CD14-positive monocyte (primary cell): ENCODE measurements at places on chromosomes 16 and 17. TPM values are rescaled to one million over a fixed set of nuclear protein-coding genes. Genes with fewer than 3 reads are reported as not detected.

Gene TP53TG3C
- not detected for polyA plus RNA-seq

Gene CDK5R1
- polyA plus RNA-seq: 0.61 and 1.0 TPM in 2 replicates

Gene GAS2L2
- polyA plus RNA-seq: not detected

GRCh38 chr17:49931416-49932137, 37.4 kb upstream of the DLX4 start:
- no peak overlapping the region for H3K4me3 ChIP-seq
- H3K27ac ChIP-seq: no peak overlapping the region
- no peak for DNase-seq
- H3K4me1 ChIP-seq: no peaks in the 10 kb centered on the region

DNA sequence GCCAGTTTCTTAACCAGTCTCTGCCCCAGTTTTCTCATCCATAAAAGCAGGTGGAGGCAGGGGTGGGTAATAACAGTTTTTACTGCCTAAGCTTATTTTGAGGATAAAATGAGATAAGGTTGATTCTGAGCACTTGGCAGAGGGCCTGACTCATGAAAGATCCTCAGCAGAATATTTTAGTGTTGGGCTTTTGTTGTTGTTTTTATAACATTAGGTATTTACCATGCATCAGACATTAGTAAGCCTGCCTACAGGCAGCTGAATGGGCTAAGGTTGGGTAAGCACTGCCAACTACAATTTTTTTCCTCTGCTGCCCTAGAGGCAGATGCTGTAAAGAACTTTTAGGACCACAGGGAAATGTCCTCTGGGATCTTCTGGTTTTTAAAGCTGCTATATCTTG, 43.1 kb downstream of the SCNN1G start:
- DNase-seq: no peak
- H3K4me3 ChIP-seq: no peak overlapping the region
- H3K27me3 ChIP-seq: peaks cover 2% of the 10 kb centered on the region
- H3K4me1 ChIP-seq: no peaks in the 10 kb centered on the region
- no peaks in the 10 kb centered on the region for H3K36me3 ChIP-seq

- H3K27ac ChIP-seq: no peak overlapping the region
- H3K4me3 ChIP-seq: no peak overlapping the region
- DNase-seq: no peak
- peaks cover 5% of the 10 kb centered on the region for H3K36me3 ChIP-seq
These were observed 85.3 kb upstream of the LGALS9 start for GRCh38 chr17:27545562-27546229.
